Activated CD4-positive, alpha-beta T cell treated with anti-CD3 and anti-CD28 coated beads for 4 hours (primary cell): ENCODE measurements at places on chromosomes 2 and 18.
A peak's percentile ranks its signal among the peaks of the same experiment; 100 is the strongest.

- DNase-seq, result no peak
Observed at GRCh38 chr2:198880986-198881385, 576.8 kb downstream of the SATB2 start.

- no peak for DNase-seq
Observed at GRCh38 chr2:219521066-219521880, 7.0 kb downstream of the ASIC4 start.

- DNase-seq, result no peak
Observed at GRCh38 chr2:223029287-223029686, 22.7 kb upstream of the KCNE4 start.

- no peak for DNase-seq
Observed at GRCh38 chr2:55370208-55370607, 49.4 kb downstream of the CCDC88A start.

DNA sequence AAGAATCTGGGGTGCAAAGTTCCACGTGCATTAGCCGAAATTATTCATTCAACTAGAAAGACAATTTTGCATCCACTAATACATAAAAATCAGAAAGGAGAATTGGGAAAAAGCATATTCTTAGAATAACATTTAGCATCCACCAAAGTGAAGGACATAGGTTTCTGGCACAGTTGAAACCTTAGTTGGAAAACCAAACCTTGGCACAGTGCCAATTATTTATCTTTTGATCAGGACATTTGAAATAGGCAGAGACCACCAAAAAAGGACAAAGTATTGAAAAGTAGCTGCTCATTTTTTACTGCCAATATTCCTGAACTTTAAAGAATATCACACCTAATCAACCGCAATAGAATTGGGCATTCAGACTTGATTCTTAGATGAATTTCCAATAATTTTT, 25.5 kb upstream of the NFU1 start:
- DNase-seq, result no peak

DNA sequence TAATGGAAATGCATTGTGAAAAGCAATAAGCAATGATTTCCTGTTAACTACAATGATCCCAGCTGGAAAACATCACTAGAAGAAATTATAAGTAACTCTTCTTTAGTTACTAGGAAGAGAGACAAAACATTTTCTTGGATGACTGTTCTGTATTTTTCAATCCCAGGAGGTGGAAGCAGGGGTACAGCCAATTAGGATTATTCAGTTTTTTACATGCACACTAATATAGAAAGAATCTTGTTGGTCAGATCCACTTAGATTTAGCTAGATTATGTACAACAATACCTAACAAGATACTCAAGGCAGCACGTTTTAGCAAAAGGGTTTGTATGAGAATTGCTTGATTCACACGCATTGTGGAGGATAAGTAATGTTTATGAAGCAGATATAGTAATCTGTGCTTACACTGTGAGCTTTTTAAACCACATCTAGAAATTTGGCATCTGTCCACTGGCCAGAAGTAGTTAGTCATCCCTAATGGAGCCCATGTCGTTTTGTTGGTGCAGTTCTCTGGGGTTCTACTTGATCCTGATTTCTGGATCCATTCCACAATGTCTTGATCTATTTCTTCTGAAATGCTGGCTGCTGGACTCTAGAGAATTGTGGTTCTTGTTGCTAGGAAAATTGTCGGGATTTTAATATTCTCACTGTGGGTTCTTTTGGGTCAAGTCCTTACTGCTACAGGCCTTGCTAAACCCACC, 199.7 kb downstream of the ADCYAP1 start:
- DNase-seq, result no peak

DNA sequence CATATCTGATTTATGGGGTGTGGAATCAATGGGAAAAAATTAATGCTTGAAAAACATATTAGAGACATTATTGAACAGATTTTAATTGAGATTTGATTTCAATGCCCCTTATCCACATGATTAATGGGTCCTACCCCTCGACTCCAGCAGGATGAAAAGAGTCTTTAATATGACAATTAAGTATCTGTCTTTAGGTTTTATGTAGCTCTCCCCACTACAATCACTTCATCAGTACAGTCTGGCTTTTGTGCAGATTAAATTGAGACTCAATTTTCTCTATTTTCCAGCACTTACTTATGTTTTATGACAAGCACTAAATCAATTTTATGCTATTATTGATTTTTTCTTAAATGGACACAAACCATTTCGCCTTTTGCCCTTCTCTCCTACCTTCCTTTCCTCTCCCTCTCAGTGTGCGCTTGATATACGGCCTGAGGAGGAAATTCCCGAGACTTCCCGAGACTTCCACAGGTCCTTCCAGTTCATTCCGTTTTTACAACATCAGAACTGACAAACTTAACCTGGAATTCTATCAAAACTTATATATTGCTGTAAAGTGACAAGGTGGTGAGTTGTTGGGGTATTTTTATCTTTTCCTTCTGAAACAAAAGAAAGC, 555.1 kb upstream of the SALL3 start:
- no peak for DNase-seq

GRCh38 chr18:74896390-74896991, 298.8 kb downstream of the ZNF407 start:
- DNase-seq, result peak; percentile 31

GRCh38 chr2:111102216-111102615, 18.5 kb upstream of the BCL2L11 start:
- no peak for DNase-seq

- no peak for DNase-seq
Observed at GRCh38 chr18:38244480-38244879, 678.9 kb upstream of the CELF4 start.

GRCh38 chr2:240782886-240783818, 36.9 kb downstream of the KIF1A start:
- no peak for DNase-seq

DNA sequence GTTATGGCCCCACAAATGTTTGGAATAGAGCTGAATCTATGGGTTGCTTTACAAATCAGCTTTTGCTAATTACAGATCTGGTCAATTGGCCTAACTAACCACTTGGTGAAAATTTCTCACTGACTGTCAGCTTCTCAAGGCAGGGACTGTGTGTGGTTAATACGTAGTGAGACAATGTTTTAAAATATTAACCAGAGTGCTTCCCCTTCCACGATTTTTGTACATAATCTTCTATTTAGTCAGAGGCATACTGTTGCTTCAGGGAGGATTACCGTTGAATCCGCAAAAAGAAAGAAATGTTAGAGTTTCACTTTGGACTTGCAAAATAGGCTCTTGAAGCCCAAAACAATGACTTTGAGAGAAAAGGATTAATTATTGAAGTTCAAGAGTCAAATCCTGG, 14.9 kb upstream of the KCNS3 start:
- DNase-seq, result no peak

- DNase-seq, result peak; percentile 40
Observed at GRCh38 chr2:85409845-85410583, at the start of gene CAPG. Gene CAPG (minus strand): TSS chr2:85410366. CDS start chr2:85402145, 8,221 bp downstream.

DNA sequence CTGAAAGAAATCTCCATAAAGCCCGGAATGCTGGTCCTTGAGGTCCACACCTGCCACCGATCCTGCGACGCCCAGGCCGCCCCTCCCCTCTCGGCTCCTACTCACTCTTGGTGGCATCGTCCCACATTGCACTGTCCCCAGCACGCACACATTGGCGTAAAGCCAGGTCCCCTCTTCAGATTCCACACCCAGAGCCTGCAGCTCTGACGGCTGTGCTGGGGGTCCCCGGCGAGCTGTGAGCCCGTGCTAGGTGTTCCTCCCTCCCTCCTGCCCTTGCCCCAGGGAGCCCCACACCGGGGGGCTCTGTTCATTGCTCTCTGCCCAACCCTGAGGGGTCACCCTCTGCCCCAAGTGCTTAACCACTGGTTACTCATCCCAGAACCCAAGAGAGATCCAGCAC, 8.5 kb downstream of the TPO start:
- no peak for DNase-seq

DNA sequence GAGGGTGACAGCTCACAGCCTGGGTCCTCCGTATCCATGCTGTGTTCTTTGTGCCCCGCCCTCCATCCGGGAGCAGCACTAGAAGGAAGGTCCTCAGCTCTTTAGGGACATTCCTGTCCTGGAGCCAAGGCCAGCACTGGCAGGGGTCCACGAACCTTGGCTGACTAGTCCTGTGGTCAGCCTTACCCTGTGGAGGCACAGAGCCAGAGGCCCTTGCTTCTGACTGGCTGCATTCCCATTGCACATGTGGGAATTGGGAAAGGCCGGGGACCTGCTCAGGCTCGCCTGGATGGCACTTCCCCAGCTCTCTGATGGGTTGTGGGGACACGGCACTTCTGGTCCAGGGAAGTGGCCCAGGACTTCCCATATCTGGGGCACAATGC, 24.9 kb upstream of the RHOB start:
- DNase-seq, result no peak

DNA sequence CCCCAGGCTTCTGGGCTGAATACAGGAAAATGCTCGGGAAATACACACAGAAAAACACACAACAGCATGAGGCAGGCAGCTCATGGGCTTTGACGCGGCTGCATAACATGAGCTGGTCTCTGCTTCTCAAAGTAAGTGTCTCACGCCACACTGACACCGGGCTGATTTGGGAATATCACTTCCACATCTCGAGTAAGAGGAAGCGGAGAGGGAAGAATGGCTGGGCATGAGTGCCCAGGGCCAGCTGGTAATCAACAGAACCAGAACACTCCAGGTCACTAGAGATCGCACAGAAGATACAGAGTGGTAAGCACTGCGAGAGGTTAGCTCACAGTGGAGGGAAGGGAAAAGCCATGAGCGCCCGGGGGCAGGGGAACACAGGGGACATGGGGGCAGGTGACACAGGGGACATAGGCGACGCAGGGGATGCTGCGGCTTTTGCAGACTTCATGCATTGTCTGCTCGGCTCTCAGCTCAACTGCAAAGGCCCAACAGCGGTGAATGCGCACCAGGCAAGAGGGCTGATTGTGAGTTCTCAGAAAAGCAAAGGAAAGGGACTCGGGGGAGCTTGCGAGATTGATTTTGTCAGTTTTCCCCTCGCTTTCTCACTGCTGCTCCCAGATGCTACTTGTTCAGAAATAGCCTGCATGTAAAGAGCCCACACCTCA, 141.4 kb downstream of the MBP start:
- DNase-seq, result no peak

- no peak for DNase-seq
Observed at GRCh38 chr2:120251880-120252224, 800 bp upstream of the RALB start.

GRCh38 chr2:178829299-178829960, 22.2 kb upstream of the TTN start:
- DNase-seq, result no peak

DNA sequence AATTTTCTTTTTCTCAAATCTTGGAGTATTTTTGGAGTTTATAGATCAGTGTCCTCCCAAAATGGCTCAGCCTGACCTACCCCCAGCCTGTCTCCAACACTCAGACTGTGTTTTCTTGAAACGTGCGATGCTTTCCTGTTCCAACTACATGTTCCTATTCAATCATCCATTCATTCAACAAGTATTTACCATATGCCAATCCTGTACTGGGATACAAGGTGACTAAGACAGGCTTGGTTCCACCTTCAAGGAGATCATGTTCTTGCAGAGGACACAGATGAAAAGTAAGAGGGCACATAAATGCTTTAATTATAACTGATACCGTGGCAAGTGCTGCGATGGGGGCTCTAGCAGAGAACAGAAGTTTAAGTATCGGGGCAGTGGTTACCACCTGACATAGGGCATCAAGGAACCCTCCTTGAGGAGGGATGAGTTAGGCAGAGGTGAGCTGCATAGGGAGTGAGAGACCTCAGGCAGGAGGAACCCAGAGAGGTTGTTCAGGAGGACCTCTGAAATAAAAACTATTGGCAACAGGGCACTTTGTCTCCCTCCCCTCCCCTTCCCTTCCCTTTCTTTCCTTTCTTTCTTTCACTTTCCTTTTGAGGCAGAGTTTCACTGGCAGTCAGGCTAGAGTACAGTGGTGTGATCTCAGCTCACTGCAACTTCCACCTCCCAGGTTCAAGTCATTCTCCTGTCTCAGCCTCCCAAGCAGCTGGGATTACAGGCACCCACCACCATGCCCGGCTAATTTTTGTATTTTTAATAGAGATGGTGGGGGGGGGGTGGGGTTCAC, 469.0 kb downstream of the EPHA4 start:
- no peak for DNase-seq
